ENCODE measurements at places on chromosomes 3 and 15. TPM values are rescaled to one million over a fixed set of nuclear protein-coding genes. Genes with fewer than 3 reads are reported as not detected.

DISP2 gene
- 0.05 TPM for total RNA-seq

CGNL1 gene
- 24.4 TPM for total RNA-seq

MUC20 gene
- total RNA-seq: 9.4 TPM

CNTN4 gene
- total RNA-seq: 66.5 TPM

NR1I2 gene
- total RNA-seq: not detected

B4GALT4 gene
- total RNA-seq: 19.7 TPM

MYL3 gene
- total RNA-seq: 3.2 TPM

OIP5 gene
- not detected for total RNA-seq

FOXB1 gene
- not detected for total RNA-seq

IL17RB gene
- total RNA-seq: 0.46 TPM

SAMD7 gene
- not detected for total RNA-seq

DNA sequence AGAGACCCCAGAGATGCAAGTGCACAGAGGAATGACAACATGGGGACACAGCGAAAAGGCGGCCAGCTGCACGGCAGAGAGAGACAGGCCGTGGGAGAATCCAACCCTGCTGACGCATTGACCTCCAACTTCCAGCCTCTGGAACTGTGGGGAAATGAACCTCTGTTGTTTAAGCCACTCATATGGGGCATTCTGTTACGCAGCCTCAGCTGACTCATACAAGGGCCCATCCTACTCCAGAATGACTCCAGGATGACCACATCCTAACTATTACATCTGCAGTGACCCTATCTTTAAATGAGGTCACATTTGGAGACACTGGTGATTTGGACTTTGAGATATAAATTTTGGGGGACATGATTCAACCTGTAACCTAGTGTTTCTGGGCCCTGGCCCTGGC is 44.0 kb downstream of the KLF15 start:
- DNase-seq: no peak

GRCh38 chr3:22916933-22917332 is 286.2 kb upstream of the UBE2E2 start:
- no peak for DNase-seq

GRCh38 chr15:78341057-78341987 is 1.2 kb downstream of the CRABP1 start:
- peak; percentile 77 for DNase-seq

GRCh38 chr3:149377408-149378364 is at the start of gene TM4SF1:
Gene TM4SF1, minus strand, starts transcription at chr3:149377649. Its CDS starts 102 bp downstream, at chr3:149377547.
- peak; percentile 85 for DNase-seq

DNA sequence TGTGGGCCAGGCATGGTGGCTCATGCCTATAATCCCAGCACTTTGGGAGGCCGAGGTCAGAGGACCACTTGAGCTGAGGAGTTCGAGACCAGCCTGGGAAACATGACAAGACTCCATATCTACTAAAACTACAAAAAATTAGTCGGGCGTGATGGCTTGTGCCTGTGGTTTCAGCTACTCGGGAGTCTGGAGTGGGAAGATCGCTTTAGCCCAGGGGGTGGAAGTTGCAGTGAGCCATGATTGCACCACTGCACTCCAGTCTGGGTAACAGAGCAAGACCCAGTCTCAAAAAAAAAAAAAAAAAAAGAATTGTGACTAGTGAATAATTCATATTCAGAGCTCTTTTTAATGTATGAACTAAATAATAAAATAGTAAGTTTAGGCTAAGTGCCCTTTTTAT is 87.8 kb upstream of the TSEN2 start:
- no peak for DNase-seq

- no peak for DNase-seq
These were observed 1.4 kb upstream of the BCL6 start for GRCh38 chr3:187746442-187747281.

GRCh38 chr3:150840802-150841515 is 64.3 kb downstream of the MINDY4B start:
- DNase-seq: no peak

GRCh38 chr3:194610689-194611088 is 22.5 kb downstream of the TMEM44 start:
- no peak for DNase-seq

DNA sequence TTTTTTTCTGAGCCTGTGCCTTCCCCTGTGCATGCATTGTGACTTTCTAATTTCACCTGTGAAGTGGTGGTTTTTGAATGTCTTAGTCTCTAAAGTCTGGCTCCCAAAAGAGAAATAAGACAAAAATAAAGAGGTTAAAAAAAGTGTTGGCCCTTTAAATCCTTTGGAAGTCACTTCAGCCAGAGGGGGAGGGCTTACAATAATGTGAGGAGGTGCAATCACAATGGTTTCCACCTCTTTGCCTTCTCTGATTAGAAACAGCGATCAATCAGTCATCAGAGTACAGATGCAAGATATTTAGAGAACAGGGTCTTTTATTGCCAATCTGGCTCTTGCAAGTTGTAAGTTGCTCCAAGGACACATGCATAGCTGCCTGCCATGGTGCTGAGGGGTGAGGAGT is 64.1 kb upstream of the GCSAM start:
- DNase-seq: no peak

GRCh38 chr3:120604784-120605183 is 8.6 kb downstream of the NDUFB4 start:
- DNase-seq: no peak

DNA sequence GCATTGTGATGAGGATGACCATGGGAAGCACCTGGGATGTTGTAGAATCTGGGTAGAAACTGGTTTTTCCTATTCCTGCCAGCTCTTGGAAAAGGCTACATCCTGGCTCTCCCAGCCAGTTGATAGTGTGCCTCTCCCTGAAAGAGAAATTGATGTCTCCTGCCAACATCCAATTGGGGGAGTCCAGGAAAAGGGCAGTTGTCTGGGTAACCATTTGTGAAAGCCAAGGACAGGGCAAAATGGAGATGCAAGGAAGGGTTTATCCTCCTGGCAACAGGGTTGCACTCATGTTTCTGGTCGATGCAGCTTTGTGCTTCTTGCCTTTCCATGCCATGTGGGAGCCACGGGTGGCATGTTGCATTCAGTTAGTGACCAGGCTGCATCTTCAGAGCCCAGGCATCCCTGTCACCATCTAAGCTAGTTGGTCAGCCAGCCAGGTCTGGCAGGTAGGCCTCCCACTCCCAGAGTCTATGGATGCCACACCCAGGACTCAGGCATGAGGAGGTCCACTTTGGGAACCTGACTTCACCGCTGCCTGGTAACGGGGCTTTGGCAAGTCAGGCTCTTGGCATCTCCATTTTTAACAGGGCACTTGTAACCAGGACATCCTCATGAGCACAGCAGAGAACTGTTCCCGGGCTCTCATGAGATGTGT is 153.5 kb downstream of the DNAJB8 start:
- DNase-seq: peak; percentile 37

DNA sequence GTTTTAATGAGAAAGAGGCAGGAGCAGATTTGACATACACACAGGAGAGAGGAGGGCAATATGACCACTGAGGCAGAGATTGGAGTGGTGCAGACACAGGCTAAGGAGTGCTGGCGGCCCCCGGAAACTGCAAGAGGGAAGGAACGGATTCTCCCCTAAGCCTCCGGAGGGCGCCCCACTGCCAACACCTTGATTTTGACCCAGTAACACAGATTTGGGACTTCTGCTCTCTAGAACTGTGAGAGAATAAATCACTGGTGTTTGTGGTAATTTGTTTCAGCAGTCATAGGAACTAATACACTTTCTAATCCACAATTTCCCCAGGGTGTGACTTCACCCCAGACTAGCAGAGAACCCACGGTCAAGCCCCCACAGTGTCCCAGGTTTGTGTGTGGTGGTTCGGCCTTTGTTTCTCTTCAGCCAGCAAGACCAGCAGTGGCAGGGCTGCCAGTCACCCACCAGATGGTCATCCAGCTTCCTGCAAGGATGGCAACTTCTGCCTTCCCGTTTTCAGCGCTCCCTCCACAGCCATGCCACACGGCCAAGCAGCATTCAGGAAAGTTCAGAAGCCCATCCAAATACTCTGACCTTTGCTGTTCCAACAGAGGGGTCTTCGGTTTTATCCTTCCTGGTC is 23.6 kb upstream of the TSPAN3 start:
- DNase-seq: no peak

DNA sequence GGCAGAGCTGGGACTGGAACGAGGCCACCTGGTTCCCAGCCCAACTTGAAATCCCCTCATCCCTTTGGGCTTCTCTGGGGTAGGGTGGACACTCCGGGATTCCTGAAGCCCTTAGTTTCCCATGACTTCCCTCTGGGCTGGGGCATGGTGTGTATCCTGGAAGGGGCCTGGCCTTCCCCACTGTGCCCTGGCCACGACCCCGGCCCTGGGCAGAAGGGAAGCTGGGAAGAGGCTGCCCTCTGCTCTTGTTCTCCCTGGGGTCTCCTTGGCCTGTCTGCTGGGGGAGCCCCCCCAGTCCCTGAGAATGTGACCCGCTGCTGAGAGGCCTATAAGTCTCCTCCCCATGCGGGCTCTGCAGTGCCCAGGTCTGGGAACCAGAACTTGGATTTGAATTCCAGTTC is 104.9 kb downstream of the LINGO1 start:
- peak; percentile 74 for DNase-seq

DNA sequence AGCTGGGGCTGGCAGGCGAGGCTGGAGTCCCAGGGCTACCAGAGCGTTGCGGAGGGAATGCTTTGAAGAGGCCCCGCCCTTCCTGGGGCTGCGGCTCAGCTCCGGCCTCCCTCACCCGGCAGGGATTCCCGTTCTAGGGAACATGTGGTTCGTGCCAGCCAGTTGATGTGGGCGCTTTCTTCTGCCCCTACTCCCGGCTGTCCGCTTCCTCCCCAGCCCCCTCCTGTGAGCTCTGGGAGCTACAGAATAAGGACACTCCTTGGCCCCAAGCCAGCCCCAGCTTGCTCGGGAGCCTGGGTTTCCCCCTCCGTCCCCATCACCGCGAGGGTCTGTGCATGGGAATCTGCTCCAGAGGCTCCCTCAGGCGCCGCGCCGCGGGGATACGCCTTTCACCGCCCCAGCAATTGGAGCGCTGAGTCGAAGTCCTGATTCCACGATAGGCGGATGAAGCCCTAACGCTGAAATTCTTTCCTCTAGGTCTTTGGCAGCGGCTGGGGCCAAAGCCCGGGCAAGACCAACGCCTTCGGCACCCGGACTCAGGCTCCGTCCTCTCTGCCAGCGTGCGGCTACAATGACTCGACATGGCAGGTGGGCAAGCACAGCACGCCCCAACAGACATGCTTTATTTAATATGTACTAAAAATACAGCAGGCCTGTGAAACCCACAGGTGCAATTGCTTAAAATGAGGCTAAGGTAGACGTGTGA is 69.5 kb downstream of the KLF15 start:
- DNase-seq: no peak

GRCh38 chr3:7669641-7670040 is 808.7 kb downstream of the GRM7 start:
- no peak for DNase-seq

- DNase-seq: no peak
These were observed 59.8 kb upstream of the FHIT start for GRCh38 chr3:61311044-61311443.

DNA sequence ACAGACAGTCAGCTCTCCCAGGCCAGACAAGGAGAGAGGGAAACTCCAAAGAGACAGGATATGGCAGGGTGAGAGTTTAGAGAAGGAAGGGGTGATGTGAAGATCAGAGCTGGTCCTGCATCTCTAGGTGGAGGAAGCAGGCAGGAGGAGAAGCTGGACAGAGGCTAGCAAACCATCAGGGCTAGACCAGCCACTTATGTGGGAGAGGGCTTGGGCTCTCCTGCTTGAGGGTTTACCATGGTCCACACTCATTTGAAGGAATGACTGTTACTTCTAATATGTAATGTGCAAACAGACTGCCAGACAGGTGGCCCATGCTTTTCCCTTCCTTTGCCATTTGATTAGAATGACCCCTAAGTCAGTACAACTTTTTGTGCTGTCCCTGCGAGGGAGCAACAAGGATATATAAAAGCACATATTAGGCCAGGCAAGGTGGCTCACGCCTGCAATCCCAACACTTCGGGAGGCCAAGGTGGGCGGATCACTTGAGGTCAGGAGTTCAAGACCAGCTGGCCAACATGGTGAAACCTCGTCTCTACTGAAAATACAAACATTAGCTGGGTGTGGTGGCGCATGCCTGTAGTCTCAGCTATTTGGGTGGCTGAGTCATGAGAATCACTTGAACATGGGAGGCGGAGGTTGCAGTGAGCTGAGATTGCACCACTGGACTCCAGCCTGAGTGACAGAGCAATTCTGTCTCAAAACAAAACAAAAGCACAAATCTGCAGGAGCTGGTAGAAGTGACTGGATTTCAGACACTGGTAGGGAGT is 41.0 kb upstream of the MANF start:
- no peak for DNase-seq

DNA sequence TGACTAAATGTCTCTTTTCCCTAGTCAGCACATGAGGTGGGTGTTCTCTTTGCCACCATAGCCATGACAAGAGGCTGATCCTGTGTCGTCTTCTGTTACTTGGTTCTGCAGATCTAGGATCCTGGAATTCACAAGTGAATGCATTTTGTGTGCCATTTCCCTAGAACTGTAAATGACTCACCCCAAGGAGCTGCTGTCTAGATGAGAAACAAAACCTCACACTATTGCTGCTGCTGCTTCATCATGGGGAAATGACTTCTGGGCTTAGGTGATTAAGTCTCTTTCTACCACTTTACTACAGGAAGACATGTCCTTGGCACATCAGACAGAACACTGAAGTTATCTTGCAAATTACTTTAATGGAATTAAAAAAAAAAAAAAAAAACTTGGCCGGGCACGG is 54.9 kb downstream of the SLCO3A1 start:
- DNase-seq: no peak

DNA sequence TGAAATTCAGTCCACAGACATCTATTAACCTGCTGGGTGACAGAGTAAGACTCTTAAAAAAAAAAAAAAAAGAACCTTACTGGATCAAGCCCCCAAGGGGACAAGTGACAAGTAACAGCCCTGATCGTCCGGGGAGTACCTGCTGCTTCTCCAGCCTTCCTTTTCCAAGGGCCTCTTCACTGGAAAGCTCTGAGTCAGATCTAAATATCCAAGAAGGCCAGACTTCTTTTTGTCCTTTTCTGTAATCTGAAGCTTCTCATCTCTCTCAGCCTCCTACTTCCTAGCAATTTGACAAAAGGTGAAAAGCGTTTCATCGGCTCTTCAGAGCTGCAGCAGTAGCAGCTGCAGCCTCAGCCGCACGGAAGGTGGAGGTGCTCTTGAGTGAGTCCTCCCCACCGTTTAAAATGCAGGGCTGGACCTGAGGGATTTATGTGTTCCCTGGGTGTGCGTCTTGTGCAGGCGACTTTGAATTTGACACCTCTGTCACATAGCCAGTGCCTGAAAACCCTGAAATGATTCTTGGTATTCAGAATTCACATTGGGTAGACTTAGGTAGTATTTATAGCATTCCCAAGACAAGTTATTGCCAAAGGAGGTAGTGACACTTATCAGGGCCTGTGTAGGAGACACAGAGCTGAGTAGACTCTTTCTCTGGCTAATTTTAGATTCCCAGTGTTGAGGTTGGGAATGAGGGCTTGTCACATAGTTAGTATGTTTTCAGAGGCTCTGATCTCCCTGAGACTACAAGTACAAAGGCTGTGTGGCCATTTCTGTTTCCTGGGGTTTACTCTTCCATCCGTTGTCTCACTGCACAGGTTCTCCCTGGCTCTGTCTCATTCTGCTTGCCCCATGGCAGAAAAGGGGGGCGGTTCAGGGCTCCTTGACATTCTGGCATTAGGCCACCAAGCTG is 291.2 kb upstream of the C2CD4B start:
- no peak for DNase-seq

GRCh38 chr15:80982205-80982604 is 7.4 kb downstream of the MESD start:
- DNase-seq: no peak

- no peak for DNase-seq
These were observed 431.3 kb upstream of the MDFIC2 start for GRCh38 chr3:70743754-70744153.

GRCh38 chr3:12878141-12878574 is 36.8 kb upstream of the RPL32 start:
- no peak for DNase-seq

- DNase-seq: no peak
These were observed 312.1 kb upstream of the ARHGEF26 start for GRCh38 chr3:153809097-153809496.

All from posterior vena cava (tissue), 2 donors.